ENCODE measurements at places on chromosomes 5 and 9. TPM values are rescaled to one million over a fixed set of nuclear protein-coding genes. Genes with fewer than 3 reads are reported as not detected.
A peak's percentile ranks its signal among the peaks of the same experiment; 100 is the strongest.

DNA sequence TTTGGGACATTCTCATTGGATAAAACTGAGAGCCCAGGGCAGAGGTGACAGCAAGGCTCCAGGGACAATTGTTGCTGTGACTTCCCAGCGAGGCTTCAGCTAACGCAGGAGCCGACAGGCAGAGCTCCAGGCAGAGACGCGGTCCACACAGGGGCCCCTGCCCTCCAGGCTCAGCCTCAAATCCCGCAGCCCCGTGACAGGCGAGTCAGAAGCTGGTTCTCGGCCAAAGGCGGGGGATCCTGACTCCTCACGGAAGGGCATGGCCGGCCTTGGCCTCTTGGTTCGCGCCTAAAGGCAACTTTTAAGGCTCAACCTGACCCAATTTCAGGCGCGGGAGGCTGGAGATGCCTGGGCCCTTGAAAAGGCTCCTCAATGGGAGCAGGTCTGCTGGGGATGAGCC lies 21.3 kb downstream of the SLC12A7 start:
- no peak overlapping the region for H3K27ac ChIP-seq
- no peaks in the 10 kb centered on the region for H3K27me3 ChIP-seq
- no peak for DNase-seq
- H3K4me1 ChIP-seq, result no peaks in the 10 kb centered on the region
- H3K4me3 ChIP-seq, result no peak overlapping the region
- no peaks in the 10 kb centered on the region for H3K36me3 ChIP-seq

DNA sequence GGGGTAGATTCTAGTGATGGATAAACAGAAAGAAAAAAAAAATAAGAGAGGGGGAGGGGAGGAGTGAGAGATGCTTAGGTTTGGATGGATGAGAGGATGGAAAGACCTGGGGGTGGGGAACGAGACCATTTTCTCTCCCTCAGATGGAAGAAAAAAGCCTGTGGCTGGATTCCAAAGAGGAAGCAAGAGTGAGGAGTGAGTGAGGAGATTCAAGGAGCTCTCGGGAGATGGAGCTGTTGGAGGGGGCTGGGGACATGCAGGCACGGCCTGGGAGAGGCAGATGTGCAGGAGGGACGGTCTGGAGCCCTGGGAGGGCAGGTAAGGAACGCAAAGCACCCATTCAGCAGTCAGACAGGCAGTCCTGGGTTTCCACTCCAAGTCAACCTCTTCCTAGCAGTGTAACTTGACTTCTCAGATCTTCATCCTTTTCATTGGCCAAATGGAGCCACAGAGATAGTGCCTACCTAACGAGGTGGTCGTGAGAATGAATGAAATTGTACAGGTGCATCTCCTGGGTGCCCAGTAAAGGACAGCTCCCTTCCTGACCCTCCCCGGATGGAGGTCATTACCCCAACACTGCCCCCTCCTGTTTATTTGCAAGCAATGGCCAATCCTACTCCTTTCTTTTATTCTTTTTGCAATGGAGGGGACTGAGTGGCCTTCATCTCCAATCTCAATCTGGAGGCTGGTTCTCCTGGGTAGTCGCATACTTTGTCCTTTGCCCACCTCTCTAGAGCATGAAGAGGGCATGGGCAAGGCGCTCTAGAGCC lies 52.2 kb downstream of the PCDH1 start:
- no peak overlapping the region for H3K4me3 ChIP-seq
- H3K27me3 ChIP-seq, result no peaks in the 10 kb centered on the region
- H3K36me3 ChIP-seq, result no peaks in the 10 kb centered on the region
- peak overlapping the region; percentile 69 for H3K27ac ChIP-seq
- peaks cover 49% of the 10 kb centered on the region for H3K4me1 ChIP-seq

Gene LCN6
- not detected for total RNA-seq

- H3K4me1 ChIP-seq, result no peaks in the 10 kb centered on the region
- no peaks in the 10 kb centered on the region for H3K36me3 ChIP-seq
- no peaks in the 10 kb centered on the region for H3K27me3 ChIP-seq
Observed at GRCh38 chr5:135332519-135333150, 66.4 kb downstream of the MACROH2A1 start.

Gene CARD19
- total RNA-seq, result 36.8 TPM

- no peaks in the 10 kb centered on the region for H3K27me3 ChIP-seq
- no peaks in the 10 kb centered on the region for H3K4me1 ChIP-seq
- no peak overlapping the region for H3K4me3 ChIP-seq
Observed at GRCh38 chr5:21680196-21680595, 1172.9 kb downstream of the CDH12 start.

GRCh38 chr9:136860933-136861873 lies 4.9 kb downstream of the EDF1 start:
- H3K36me3 ChIP-seq, result peaks cover 13% of the 10 kb centered on the region
- peaks cover 3% of the 10 kb centered on the region for H3K4me1 ChIP-seq
- no peaks in the 10 kb centered on the region for H3K27me3 ChIP-seq

Gene ZNF354C
- 11.3 TPM for total RNA-seq

DNA sequence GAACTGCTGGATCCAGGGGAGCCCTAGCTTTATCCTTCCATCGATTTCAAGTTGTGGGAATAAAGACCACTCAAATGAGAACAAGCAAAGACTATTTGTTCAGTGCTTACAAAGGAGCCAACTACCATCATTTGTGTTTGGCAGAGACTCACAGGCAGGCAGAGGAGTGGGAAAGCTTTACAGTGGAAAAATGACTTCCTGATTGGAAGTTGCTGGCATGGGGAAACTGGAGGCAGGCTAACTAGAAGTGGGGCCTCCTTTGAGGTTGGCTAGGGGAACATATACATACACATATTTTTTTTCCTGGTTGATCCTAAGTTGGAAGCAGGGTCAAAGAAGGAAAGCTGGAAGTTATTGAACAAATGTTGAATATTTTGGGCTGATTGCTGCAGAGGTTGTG lies 121.7 kb downstream of the ACTBL2 start:
- no peaks in the 10 kb centered on the region for H3K4me1 ChIP-seq
- no peak overlapping the region for H3K27ac ChIP-seq
- no peaks in the 10 kb centered on the region for H3K36me3 ChIP-seq
- DNase-seq, result no peak
- H3K4me3 ChIP-seq, result no peak overlapping the region
- H3K27me3 ChIP-seq, result no peaks in the 10 kb centered on the region

Gene ACOT12
- total RNA-seq, result not detected

DNA sequence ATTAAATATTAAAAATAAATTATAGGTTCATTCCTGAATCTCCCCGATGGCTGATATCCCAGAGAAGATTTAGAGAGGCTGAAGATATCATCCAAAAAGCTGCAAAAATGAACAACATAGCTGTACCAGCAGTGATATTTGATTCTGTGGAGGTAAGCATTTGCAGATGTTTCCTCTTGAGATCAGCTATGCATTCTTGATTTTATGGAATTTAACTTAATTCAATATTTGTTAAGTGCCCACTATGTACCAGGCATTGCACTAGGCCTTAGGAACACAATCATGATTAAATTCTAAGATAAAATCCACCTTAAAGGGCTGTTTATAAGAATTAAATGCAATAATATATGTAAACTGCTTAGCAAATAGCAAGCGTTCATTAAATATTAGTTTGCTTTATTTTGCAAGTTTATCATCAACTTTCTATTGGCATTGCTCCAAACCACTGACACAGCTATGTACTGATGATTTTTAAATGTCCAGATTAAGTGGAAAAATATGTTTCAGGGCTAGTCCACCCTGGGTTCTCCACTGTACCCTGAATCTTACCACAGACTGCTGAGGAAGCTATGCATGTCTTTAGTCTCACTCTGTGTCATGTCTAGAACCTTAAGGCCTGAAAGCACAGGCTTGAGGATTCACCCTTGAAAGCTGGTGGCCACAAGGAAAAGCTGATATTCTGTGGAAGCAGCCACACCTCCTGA lies 33.2 kb downstream of the SLC22A4 start:
- peaks cover 13% of the 10 kb centered on the region for H3K4me1 ChIP-seq
- no peaks in the 10 kb centered on the region for H3K36me3 ChIP-seq
- H3K27ac ChIP-seq, result no peak overlapping the region

- peaks cover 27% of the 10 kb centered on the region for H3K4me1 ChIP-seq
- DNase-seq, result no peak
- no peak overlapping the region for H3K4me3 ChIP-seq
- no peaks in the 10 kb centered on the region for H3K36me3 ChIP-seq
- H3K27me3 ChIP-seq, result no peaks in the 10 kb centered on the region
Observed at GRCh38 chr5:55600497-55601203, 65.9 kb upstream of the PLPP1 start.

Gene LECT2
- not detected for total RNA-seq

Gene UGT3A1
- total RNA-seq, result 3.1 TPM

All from GM23338 (cell line).